ENCODE measurements at places on chromosomes 2 and 18.

DNA sequence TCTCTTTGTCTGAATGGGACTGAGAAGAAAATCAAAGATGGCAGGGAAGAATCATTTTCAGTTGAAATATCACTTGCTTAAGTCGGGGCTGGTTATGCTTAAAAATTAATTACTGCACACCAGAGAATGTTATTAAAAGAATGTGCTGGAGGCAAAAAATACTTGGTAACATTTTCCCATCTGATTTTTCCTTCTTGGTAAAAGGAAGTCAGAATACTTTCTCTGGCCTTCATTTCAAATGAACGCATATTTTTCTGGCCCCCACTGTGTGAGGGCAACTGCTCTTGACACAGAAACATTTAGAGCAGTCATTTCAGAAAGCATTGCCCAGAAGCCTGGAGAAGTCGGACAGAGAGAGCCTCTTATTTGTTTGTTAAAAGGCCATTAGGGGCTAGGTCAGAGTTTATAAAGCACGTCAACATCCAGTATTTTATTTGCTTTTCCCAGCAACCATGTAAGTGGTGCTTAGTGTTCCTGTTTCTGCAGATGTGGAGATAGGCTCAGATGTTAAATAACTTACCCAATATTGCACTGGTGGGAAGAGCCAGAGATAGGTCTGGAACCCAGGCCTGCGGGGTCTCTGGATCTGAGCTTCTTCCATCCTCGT is 32.9 kb upstream of the LYPD6B start:
- DNase-seq = no peak

GRCh38 chr2:118089139-118089800 is 999 bp downstream of the INSIG2 start:
- DNase-seq = no peak

GRCh38 chr18:12928206-12928605 is 19.6 kb upstream of the SEH1L start:
- DNase-seq = no peak

GRCh38 chr2:17912266-17912691 is 33.8 kb downstream of the KCNS3 start:
- no peak for DNase-seq

Data from natural killer cell (primary cell).